ENCODE measurements at places on chromosomes 4 and X.

GRCh38 chr4:149999485-150000074 is 78.7 kb upstream of the DCLK2 start:
- DNase-seq = no peak

DNA sequence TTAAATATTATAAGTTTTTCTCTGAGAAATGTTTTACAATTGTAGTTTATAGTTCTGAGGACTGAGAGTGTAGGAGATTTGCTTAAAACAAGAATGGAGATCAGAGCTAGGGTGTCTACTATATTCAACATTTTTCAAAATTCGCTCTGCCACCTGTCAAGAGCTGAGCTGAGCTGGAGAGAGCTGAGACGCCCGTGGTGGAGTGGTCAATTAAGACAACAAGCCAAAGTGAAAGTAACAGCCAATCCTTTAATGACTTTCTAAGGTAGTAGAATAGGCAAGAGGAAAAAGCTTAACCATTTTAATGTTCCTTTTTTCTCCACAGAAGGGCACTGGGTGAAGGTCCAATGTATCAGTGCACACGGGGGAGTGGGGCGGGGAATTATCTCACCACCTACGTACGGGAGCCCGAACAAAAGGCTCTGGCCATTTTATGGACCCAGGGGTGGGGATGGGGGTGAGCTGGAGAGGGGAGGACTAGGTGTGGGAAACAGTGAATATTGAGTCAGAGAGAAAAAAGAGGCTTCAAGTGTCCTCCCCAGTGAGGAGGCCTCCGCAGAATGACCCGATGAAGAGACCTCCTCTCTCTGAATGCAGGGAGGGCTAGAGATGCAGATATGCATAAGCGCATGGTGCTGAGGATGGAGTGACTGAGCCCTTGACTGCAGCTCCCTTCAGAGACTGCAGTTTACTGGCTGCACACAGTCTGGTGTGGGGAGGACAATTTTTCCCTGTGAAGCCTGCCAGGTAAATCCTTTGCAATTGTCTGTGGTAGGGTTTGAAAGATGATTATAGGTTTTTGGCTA is 60.8 kb downstream of the SPCS3 start:
- DNase-seq = no peak

DNA sequence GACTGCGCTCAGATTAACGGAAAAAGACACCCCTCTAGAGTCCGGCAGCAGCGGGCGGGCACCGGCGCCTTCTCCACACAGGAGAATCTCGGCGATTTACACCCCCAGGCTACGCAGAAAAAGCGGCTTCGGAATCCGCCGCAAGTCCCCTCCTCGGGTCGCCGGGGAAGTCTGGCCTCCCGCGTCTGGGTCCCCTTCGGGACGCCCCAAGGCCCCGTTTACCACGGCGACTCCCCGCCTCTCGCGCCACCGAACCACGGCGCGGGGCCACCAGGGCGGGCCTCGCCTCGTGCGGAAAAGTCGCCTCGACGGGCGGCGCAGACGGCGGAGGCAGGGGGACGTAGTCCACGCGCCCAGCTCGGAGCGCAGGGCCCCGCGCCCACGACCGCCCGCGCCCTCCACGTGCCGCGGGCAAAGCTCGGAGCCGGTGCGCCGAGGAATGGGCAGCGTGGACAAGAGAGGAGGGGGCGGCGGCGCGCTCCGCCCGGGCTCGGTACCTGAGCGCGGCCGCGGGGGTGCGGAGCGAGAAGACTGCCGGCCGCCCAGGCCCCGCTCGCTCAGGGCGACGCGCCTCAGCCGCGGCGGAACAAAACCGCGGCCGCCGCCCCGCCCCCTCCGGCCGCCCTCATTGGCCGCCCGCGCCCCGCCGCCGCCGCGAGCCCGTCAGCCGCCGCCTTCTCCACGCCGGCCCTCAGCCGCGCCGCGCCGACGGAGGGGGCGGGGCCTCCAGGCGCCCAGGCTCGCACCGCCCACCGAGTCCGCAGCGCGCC is at the start of gene FAM53A:
TSS of gene FAM53A (minus strand) at position 578 of the 770 bp plus-strand sequence. CDS start 15,572 bp downstream, outside the sequence.
- no peak for DNase-seq

- DNase-seq = no peak
These were observed 28.3 kb upstream of the BTC start for GRCh38 chr4:74822603-74823002.

DNA sequence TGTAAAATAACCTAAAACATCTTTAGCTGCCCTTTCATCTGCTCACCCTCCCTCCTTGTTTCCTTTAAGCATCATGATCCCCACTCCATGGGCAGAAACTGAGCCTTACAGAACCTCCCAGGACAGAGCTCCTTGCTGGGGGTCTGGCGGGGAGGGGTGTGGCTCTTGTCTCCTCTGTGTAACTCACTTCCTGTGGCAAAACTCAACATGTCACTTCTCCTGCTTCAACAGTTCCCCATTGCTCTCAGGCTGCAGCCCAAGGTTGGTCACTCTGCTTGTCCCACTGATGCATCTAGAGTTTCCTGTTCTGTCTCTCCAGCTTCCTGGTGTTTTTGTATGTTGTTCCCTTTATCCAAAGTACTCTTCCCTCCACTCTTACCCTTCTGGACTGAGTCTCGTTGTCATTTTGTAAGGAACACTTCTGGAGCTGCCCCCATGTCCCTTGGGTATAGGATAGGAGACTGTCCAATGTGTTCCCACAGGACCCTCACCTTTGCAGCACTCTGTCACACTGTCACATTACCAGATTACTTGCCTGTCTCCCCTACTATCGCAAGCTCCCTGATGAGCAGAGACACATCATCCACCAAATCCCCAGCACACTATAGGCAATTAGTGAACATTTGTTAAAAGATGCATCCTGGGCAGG is 19.6 kb downstream of the TMEM31 start:
- DNase-seq = no peak

DNA sequence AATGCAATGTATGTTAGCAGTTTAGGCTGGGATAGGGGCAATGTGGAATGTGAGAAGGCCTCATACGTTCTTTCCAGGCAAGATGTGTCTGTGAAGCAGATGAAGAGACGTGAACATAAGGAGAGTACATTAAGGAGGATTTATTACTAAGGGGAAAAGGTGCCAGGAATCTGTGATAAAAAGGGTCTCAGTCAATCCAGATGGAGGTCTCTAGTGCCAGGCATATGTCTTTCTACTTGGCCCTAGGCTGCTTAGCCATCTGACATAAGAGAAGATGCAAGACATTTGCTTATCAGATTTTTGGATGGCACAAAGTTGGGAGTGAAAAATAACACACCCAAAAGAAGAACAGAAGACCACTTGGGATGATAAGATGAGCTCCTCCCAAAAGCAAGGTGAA is 93.0 kb upstream of the PRKG2 start:
- DNase-seq = no peak

GRCh38 chrX:30572004-30572403 is 5.6 kb downstream of the TASL start:
- DNase-seq = no peak
